ENCODE measurements at places on chromosomes 3 and 15.
A peak's percentile ranks its signal among the peaks of the same experiment; 100 is the strongest.

DNA sequence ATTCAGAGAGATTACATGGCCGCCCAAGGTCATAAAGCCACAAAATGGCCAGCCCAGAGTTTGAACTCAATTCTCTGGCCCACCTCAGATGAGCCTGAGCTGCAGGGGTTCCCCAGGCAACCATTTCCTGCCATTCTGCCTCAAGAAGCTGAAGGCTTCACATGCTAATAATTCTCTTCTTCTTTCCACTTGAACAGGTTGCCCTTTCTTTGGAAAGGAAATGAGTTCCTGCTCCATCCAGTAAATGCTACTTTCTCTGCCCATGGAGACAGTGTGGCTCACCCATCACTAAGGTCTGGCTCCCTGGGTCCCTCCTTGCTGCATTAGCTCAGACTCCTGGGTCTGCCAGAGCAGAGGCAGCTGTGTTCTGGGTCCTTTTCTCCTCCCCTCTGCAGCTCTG, 48.2 kb downstream of the TRIM42 start:
- no peak for DNase-seq

DNA sequence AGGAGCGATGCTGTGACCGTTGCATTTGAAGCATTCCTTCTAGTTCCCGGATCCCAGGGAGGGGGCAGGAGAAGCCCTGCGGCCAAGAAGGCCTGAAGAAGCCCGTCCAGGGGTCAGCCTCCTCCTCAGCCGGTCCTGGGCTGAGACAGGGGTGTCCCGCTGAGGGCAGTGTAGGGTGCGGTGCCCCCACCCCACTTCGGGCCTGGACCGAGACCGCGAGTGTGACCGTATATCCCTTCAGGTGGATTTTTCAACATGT, 2.8 kb downstream of the OCA2 start:
- no peak for DNase-seq

DNA sequence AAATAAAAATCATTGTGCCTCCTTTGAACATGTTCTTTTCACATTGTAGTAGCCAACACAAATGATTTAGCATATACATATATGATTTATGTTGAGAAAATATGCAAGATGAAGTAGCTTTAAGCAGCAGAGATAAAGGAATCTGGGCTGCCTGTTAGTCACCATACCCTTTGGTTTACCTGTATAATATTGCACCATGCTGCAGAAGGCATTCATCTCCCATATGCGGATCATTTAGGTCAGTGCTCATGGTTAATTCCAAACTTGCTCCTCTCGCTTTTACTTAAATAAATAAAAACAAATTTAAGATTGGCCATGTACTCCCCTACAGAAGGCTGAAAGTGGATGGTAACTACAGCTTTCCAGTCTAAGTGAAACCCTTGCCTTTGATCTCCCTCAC, 86.7 kb upstream of the TBL1XR1 start:
- no peak for DNase-seq

- DNase-seq, result no peak
These were observed 99.5 kb downstream of the SNRPN start for GRCh38 chr15:25054329-25054728.

GRCh38 chr15:52180196-52180835, 10.9 kb downstream of the GNB5 start:
- DNase-seq, result peak; percentile 16

DNA sequence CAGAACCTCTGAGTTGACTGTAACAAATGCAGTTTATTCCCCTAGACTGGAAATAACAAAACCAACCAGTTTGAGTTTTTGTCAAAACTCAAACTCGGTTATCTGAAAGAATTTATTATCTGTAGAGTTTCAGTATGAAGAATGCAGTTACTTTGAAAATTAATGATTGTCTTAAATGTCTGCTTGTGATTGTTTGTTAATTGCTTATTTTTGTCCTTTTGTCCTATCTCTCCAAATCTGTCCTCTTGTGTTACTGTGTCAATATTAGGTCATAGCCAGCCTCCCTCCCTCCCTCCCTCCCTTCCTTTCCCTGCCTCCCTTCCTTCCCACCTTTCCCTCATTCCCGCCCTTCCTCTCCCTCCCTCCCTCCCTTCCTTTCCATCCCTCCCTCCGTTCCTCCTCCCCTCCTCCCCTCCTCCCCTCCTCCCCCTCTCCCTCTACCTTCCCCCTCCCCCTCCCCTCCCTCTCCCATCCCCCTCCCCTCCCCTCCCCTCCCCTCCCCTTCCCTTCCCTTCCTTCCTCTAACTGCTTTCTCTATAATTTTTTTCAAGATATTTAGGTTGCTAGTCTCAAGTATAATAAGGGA, 153.5 kb downstream of the FNDC3B start:
- DNase-seq, result no peak

DNA sequence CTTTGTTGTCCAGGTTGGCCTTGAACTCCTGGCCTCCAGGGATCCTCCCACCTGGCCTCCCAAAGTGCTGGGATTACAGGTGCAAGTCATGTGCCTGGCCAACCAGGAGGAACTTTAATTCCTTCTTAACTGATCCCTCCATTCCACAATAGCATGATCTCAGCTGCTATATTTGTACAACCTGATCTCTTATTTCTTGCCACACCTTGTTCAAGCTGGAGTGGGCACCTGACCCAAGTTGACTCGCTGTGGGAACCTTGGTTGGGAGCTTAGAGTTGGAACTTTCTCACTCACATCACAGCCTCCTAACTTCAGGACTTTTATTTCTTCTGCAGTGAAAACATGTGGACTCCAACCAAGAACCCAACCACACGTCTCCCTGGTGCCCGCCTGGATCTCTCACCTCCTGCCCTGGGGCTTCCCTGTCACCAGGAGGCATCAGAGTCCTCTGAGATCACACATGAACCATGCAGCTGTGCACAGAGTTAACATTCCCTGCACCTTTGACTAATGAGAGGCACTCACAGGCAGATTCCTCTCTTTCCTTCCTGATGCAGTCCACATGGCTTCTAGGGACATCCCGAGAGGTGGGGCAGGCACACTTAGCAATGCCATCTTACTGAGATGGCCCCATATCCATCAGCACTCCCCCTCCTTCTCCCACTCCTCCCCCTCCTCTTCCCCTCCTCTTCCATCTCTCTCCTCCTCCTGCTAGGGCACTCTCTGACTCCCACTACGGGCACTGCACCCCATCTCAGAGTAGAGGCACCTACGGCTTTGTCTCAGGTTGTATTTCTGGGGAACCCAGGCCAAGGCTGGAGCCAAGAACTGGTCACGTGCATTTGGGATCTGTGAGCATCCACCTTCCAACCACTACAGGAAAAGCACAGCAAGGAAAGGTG, 9.7 kb upstream of the CYFIP1 start:
- no peak for DNase-seq

- DNase-seq, result no peak
These were observed 401.9 kb upstream of the TPRG1 start for GRCh38 chr3:188769831-188770230.

DNA sequence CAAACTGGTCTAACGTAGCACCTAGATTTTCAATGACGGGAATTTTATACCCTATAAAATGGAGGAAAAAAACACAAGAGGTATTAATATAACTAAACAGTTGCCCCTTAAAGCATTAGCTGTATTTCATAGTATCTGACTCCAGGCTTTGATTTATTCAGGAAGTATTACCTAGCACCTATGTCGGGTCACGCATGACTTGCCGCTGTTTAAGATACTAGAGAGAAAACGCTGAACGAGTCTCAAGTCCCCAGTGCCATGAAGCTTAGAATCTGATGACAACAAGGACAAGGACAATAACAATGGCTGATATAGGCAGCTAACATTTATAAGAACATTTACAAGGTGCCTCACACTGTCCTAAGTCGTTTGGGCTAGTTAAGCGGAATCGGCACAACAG, 1.9 kb downstream of the SNRPA1 start:
- no peak for DNase-seq

- DNase-seq, result no peak
These were observed 80.7 kb downstream of the MBNL1 start for GRCh38 chr3:152349392-152349791.

- DNase-seq, result no peak
These were observed 44.0 kb upstream of the ALCAM start for GRCh38 chr3:105322570-105323273.

GRCh38 chr15:83462026-83462425, 14.9 kb downstream of the SH3GL3 start:
- no peak for DNase-seq

GRCh38 chr3:182969277-182969676, 11.1 kb downstream of the DCUN1D1 start:
- DNase-seq, result no peak

- DNase-seq, result no peak
These were observed 312.5 kb upstream of the CTNNB1 start for GRCh38 chr3:40886660-40887425.

DNA sequence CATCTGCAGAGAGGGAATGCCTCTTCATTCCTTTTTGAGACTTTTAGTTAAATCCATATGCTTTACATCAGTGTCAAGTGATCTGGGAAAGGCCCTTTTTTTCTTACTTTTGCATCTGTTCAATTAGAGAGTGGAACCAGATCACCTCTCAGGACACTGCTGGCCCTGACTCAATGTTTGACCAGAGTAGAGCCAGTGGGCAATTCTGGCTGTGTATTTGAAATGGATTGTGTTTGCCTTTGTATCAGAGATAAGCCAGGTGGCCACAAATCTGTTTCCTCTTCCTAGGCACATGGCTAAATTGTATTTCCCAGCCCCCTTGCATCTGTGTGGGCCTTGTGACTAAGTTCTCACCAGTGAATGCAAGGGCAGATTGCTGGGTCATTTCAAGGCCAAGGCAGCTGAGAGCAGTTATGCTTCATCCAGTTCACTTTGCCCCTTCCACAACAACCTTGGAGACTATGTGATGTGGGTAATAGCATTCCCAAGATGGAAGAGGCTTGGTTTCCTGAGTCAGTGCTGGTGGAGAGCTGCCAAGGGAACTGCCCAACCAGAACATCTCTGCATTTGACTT, 75.6 kb upstream of the CACNA2D3 start:
- no peak for DNase-seq

- DNase-seq, result no peak
These were observed 466.0 kb upstream of the NR2F2 start for GRCh38 chr15:95864467-95864886.

DNA sequence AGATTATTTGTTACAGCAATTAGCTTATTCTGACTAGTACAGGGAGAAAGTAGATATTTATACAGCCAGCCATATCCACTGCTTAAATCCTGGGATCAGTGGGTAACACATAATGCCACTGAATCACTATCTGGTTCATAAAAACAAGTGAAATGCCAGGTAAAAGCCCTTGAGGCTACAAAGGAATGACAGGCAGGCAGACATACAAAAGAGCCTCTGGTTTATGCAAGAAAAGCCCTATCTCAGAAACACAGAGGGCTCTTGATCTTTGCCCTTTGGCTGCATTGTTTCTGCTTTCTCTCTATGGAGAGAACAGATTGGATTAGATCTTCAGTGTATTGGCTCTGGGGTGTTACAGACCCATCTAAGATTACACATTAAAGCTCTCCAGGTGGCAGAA, 115.4 kb upstream of the GADL1 start:
- DNase-seq, result no peak

DNA sequence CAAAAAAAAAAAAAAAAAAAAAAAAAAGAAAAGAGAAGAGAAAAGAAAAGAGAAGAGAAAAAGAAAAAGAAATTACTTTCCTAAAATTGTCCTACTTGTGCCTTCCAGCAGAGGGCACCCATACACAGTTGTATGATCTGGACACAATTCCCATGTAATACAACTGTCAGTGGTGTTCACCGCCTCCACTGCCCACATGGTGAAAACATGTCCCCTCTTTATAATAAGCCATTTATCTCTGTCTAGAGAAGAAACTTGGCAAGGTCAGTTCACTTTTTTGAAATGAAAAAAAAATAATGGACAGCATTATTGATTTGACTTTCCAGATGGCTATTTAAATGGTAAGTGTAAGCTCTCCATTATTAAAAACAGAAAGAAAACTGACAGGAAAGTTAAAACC, 459.4 kb downstream of the GBE1 start:
- no peak for DNase-seq

GRCh38 chr3:157129803-157130466, 30.0 kb downstream of the CCNL1 start:
- no peak for DNase-seq

DNA sequence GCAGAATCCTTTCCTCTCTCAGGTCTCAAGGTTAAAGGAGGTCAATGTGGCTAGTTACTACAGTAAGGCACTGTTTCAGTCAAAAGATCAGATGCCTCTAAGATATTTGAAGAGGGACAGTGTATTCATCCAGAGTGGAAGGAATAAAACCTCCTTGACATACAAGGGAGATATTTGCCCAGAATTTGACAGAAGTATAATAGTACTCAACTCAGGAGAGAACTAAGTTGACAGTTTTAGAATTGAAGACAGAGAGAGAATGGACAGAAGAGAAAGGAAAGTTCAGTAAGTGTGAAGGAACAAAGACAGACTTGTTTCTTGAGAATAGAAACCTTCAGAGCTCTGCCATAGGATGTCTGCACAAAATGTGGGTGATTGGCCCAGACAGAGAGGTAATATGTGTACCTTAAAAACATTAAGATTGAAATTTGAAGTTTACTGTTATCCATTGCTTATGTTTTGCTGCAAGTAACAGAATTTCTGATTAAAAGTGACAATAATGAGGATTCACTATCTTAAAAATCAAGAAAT, 507.1 kb downstream of the IGSF11 start:
- no peak for DNase-seq

- no peak for DNase-seq
These were observed 428.9 kb upstream of the THRB start for GRCh38 chr3:24923570-24923969.

DNA sequence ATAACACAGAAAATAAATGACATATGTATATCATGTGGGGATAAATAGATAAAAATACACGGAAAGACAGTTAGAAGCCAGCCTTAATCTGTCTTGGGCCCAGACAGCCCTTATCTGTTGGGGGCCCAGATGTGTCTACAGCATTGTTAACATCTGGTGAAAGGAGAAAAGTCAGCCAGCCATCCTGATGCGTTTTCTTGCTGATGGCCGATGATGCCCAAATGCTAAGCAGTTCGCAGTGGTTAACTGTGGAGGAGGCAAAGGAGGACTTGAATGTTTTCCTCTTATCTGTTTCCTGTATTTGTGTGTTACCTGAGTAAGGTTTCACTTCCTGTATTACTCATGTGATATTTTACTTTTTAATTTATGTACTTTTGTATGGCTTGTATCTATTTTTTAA, 46.2 kb downstream of the NOX5 start:
- peak; percentile 5 for DNase-seq

GRCh38 chr3:128369881-128370642, 96.6 kb downstream of the DNAJB8 start:
- no peak for DNase-seq

DNA sequence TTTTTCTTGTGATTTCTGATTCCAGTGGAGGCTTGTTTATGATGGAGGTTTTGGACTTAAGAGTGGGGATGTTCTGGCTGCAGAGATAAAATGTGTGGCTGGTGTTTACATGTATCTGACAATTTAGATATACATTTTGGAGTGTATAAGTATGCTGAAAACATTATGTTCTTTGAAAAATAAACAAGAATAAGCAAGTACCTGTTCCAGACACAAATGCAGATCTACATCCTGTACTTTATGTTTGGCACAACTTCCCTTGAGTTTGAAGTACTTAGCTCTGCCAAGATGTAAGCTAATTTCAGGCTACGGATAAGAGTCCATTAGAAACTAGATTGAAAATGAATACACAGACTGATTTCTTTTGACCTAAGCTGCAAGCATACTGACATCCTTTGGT, 277.2 kb downstream of the CHST2 start:
- no peak for DNase-seq

GRCh38 chr15:66783725-66784124, 81.7 kb downstream of the SMAD6 start:
- no peak for DNase-seq

- DNase-seq, result no peak
These were observed 336.5 kb upstream of the TGFBR2 start for GRCh38 chr3:30269751-30270445.

Measured in stimulated activated CD4-positive, alpha-beta T cell treated with anti-CD3 and anti-CD28 coated beads, Interleukin-4, amount 100 ng/mL, for 48 hours (primary cell).